ENCODE measurements at places on chromosomes 3 and 15. TPM values are rescaled to one million over a fixed set of nuclear protein-coding genes. Genes with fewer than 3 reads are reported as not detected.

GRCh38 chr3:144775551-144775950 lies 803.9 kb downstream of the DIPK2A start:
- no peak overlapping the region for H3K4me3 ChIP-seq
- no peaks in the 10 kb centered on the region for H3K4me1 ChIP-seq
- DNase-seq: no peak
- H3K27me3 ChIP-seq: no peaks in the 10 kb centered on the region
- H3K36me3 ChIP-seq: no peaks in the 10 kb centered on the region

DNA sequence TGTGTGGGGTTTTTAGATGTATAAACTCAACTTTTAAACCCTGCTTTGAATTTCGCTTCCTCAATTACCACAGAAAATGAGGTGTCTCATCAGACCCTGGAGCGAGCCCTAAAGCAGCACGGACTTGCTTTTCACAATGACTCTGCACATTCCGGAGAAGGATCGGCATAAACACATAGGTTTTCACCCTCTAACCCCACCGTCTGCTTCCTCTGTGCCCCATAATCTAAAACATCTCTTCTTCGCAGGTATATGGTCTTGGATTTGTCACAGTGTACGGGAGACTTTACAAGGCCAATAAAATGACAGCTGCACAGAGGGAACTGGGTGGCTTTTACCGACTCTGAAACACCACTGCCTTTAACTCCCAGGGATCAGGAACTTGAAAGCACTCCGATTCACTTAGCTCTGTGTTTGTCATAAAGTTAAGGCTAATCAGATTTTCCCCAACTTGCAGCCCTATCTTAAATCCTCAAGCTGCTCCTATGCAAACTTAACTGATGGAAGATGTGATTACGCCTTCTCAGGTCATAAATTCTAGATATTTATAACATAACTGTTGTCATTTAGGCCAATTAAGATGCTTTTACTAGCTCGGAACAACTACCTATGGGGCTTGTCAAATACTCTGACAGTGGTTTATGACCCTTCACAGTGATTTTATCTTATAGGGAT lies 133.4 kb upstream of the WNT5A start:
- no peaks in the 10 kb centered on the region for H3K36me3 ChIP-seq
- H3K27ac ChIP-seq: no peak overlapping the region
- no peaks in the 10 kb centered on the region for H3K27me3 ChIP-seq
- no peak for DNase-seq

DNA sequence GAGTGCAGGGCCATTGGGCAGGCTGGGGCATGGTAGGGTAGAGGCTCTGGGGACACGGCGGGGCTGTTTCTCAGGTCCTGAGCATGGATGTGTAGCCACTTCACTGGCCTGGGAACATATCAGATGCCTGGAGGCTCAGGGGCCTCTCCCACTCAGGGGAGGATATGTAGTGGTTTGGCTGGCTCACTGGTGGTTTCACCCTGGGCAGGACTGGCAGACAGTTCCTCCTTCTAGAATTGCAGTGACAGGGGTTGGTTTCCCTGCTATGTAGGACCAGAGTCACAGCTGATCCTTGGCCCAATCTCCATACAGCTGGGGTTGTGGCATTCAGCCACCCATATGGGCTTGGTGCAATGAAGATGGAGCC lies 4.8 kb upstream of the ARHGAP31 start:
- H3K27ac ChIP-seq: no peak overlapping the region
- H3K36me3 ChIP-seq: no peaks in the 10 kb centered on the region
- no peaks in the 10 kb centered on the region for H3K27me3 ChIP-seq
- H3K4me1 ChIP-seq: peaks cover 7% of the 10 kb centered on the region
- no peak for DNase-seq

GRCh38 chr3:12178091-12178820 lies 19.5 kb upstream of the TIMP4 start:
- no peaks in the 10 kb centered on the region for H3K27me3 ChIP-seq
- no peaks in the 10 kb centered on the region for H3K36me3 ChIP-seq
- peak; percentile 56 for DNase-seq
- H3K4me3 ChIP-seq: no peak overlapping the region

GRCh38 chr15:59401824-59402569 lies 29.3 kb upstream of the MYO1E start:
- no peak overlapping the region for H3K27ac ChIP-seq
- H3K36me3 ChIP-seq: no peaks in the 10 kb centered on the region
- H3K27me3 ChIP-seq: no peaks in the 10 kb centered on the region
- no peak overlapping the region for H3K4me3 ChIP-seq

GRCh38 chr15:62894322-62895085 lies 148.0 kb upstream of the TPM1 start:
- DNase-seq: no peak
- no peaks in the 10 kb centered on the region for H3K27me3 ChIP-seq
- peak overlapping the region; percentile 90 for H3K27ac ChIP-seq
- peaks cover 47% of the 10 kb centered on the region for H3K4me1 ChIP-seq

- DNase-seq: no peak
- no peaks in the 10 kb centered on the region for H3K27me3 ChIP-seq
- no peaks in the 10 kb centered on the region for H3K36me3 ChIP-seq
Measured at GRCh38 chr15:38508647-38509046, 54.7 kb downstream of the FAM98B start.

DNA sequence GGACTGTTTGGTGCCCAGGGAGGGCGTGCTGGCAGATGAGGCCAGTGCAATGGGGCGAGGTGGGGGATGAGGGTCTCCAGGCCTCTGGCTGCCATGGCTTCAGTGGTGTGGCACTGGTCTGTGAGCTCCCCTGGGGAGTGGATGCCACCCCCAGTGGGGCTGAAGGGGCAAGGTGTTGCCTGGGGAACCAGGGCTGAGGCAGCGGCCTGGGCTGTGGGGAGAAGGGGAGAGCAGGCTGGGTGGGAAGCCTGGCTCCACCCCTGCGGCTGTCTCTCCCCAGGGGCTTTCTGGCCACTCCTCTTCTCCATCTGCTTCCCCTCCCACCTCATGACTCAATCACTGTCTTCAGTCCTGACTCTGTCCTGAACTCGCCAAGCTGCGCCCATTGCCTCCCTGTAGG lies 88.4 kb upstream of the TLE3 start:
- no peaks in the 10 kb centered on the region for H3K4me1 ChIP-seq
- H3K36me3 ChIP-seq: no peaks in the 10 kb centered on the region
- DNase-seq: no peak
- no peak overlapping the region for H3K4me3 ChIP-seq

GRCh38 chr3:40099871-40100270 lies 209.6 kb upstream of the EIF1B start:
- no peaks in the 10 kb centered on the region for H3K36me3 ChIP-seq
- H3K4me1 ChIP-seq: no peaks in the 10 kb centered on the region
- H3K27ac ChIP-seq: no peak overlapping the region
- H3K27me3 ChIP-seq: no peaks in the 10 kb centered on the region
- DNase-seq: no peak

GRCh38 chr15:76056931-76057330 lies 2.9 kb upstream of the TMEM266 start:
- no peak for DNase-seq
- H3K27ac ChIP-seq: no peak overlapping the region
- no peaks in the 10 kb centered on the region for H3K36me3 ChIP-seq
- H3K27me3 ChIP-seq: no peaks in the 10 kb centered on the region
- peaks cover 22% of the 10 kb centered on the region for H3K4me1 ChIP-seq
- H3K4me3 ChIP-seq: no peak overlapping the region

DNA sequence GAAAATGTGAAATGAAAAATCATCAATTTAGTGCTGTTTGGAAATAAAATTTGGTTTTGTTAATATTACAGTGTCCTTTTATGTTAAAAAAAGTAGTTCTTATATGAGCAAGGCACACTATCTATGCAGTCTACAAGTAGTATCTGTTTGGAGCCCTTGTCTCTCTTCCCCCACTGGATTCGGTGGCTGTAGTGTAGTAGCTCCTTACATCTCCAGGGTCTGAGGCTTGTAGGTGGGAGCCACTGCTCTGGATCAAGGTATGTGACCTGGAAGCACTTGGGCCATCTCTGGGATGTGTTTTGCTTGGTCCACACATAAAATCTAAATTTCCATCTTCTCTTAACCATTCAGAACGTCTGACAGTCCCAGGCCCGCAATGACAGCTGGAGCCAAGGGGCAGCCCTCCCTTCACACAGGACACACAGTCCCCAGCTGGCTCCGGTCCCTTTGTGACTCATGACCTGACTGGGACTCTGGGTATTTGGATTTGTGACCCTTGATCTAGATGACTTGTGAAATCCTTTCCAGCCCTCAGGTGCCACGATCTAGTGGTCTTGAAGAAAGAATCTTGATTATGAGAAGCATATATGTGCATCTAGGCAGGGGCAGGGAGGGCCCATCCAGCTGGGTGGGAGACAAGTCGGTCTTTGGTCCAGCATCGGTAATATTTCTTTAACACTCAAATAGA lies 80.0 kb downstream of the USP13 start:
- no peaks in the 10 kb centered on the region for H3K36me3 ChIP-seq
- no peak overlapping the region for H3K4me3 ChIP-seq
- H3K27ac ChIP-seq: peak overlapping the region; percentile 78

DNA sequence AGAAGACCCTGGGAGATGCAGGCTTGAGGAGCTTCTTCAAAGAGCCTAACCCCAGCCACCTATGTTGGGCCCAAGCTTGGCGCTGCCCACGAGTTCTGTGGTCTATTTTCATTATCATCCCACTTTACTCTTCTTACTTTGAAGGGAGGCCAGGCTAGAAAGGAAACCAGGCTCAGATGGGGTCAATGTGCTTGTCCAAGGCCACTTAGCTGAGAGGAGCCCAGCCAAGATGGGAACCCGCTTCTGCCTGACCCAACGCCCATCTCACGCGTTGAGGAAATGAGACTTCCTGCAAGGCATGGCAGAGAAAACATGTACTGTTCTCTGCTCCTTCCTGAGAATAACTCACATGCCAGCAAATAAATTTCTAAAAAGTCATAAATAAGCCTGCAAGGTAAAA lies 486.3 kb upstream of the PROK2 start:
- H3K27ac ChIP-seq: no peak overlapping the region
- H3K36me3 ChIP-seq: no peaks in the 10 kb centered on the region
- DNase-seq: no peak
- no peaks in the 10 kb centered on the region for H3K27me3 ChIP-seq

GRCh38 chr15:48603123-48603500 lies 42.4 kb downstream of the FBN1 start:
- H3K36me3 ChIP-seq: peaks cover 24% of the 10 kb centered on the region
- H3K27me3 ChIP-seq: no peaks in the 10 kb centered on the region
- DNase-seq: no peak
- H3K27ac ChIP-seq: peak overlapping the region; percentile 66

GRCh38 chr15:87752250-87752951 lies 504.1 kb downstream of the NTRK3 start:
- no peaks in the 10 kb centered on the region for H3K36me3 ChIP-seq
- H3K4me1 ChIP-seq: peaks cover 7% of the 10 kb centered on the region
- no peak overlapping the region for H3K4me3 ChIP-seq
- H3K27me3 ChIP-seq: no peaks in the 10 kb centered on the region

- no peaks in the 10 kb centered on the region for H3K36me3 ChIP-seq
- no peak overlapping the region for H3K27ac ChIP-seq
- no peak overlapping the region for H3K4me3 ChIP-seq
- H3K4me1 ChIP-seq: no peaks in the 10 kb centered on the region
Measured at GRCh38 chr3:107855710-107856109, 235.1 kb downstream of the CD47 start.

DNA sequence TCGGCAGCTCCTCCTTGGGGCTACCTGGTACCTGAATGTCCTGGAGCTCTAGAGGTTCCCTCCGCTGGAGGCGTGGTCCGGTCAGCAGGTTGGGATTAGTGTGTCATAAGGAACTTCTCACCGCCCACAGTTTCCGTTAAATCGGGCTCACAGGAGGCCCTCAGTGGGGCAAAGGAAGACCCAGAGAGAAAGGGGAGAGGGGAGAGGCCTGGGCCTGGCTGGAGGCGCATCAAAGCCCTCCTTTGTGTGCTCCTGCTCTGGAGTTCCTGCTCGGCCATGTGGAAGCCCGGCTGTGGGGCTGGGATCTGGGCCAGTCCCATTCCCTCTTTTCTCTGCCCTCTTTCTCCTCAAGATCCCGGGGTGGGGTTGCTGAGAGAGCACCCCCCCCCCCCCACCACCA lies at the start of gene RLBP1:
Gene RLBP1, minus strand, starts transcription at position 37 of the 400 bp plus-strand sequence. CDS start 2,604 bp downstream, outside the sequence.
- no peak for DNase-seq
- peaks cover 4% of the 10 kb centered on the region for H3K27me3 ChIP-seq
- no peaks in the 10 kb centered on the region for H3K36me3 ChIP-seq
- no peak within 1 kb of the TSS for H3K27ac ChIP-seq

DNA sequence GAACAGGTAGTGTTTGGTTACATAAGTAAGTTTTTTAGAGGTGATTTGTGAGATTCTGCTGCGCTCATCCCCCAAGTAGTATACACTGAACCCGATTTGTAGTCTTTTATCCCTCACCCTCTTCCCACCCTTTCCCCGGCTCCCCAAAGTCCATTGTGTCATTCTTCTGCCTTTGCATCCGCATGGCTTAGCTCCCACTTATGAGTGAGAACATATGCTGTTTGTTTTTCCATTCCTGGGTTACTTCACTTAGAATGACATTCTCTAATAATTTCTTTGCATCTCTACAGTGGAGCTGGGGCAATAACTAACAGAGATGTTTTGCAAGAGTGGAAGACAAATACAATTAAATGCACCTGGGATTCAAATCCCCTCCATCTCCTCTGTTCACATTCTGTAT lies 93.2 kb downstream of the TP63 start:
- H3K36me3 ChIP-seq: no peaks in the 10 kb centered on the region
- no peaks in the 10 kb centered on the region for H3K4me1 ChIP-seq
- no peaks in the 10 kb centered on the region for H3K27me3 ChIP-seq
- H3K27ac ChIP-seq: no peak overlapping the region

GRCh38 chr15:52762621-52763020 lies 27.5 kb downstream of the ONECUT1 start:
- no peaks in the 10 kb centered on the region for H3K4me1 ChIP-seq
- DNase-seq: no peak

DNA sequence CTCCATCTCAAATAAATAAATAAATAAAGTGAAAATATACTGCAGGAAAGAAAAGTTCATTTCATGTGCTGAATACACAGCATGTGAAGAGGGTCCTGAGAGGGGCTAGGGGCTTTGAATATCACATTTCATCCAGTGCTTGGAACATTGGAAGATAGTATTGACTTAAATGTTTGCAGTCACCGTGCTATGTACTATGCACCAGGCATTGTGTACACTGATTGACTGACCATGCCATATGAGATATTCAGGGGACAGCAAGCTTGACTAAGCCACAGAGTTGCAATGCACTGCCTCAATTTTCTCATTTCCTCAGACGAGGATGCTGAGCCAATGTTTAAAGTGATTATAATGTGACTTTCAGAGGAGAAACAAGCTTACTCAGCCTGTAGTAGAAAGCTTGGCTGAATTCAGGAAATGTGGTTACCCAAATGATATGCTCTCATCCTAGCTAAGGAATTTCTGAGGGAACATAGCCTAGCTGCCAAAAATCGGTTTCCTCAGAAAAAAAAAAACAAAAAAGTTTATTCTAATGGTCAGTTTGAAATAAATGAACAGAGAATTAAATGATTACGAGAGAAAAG lies 557.9 kb downstream of the FGF12 start:
- H3K4me3 ChIP-seq: no peak overlapping the region
- no peak for DNase-seq
- no peak overlapping the region for H3K27ac ChIP-seq
- no peaks in the 10 kb centered on the region for H3K4me1 ChIP-seq
- H3K36me3 ChIP-seq: peaks cover 10% of the 10 kb centered on the region
- no peaks in the 10 kb centered on the region for H3K27me3 ChIP-seq

TMEM207 gene
- total RNA-seq: not detected

CCR9 gene
- total RNA-seq: not detected

LSAMP gene
- total RNA-seq: 6.2 TPM

PRR20G gene
- not detected for total RNA-seq

NGRN gene
- 127 TPM for total RNA-seq

SLC24A5 gene
- not detected for total RNA-seq

BHLHE40 gene
- 24.7 TPM for total RNA-seq

SRPRB gene
- 24.0 TPM for total RNA-seq
